ENCODE measurements at places on chromosomes 1 and 21.

DNA sequence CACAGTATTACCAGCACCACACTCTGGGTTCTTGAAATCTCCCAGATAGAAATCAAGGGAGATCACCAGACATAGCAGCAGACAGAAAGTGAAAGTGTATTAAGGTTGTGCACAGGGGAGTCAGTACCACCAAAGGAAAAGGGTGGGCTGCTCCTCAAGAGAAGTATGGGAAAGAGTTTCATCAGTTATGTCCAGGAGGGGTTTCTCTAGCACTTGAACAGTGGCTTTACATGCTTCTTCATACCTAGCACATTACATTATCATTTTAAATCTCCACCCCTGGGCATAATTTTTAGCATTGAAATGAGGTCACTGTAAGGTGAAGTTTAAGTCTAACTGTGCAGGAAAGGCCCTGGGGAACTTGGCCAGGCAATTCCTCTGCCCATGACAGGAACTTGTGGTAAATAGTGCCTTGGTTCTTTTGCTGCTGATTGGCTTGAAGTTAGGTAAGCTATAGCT, 601.0 kb downstream of the NUF2 start:
- no peak for DNase-seq

DNA sequence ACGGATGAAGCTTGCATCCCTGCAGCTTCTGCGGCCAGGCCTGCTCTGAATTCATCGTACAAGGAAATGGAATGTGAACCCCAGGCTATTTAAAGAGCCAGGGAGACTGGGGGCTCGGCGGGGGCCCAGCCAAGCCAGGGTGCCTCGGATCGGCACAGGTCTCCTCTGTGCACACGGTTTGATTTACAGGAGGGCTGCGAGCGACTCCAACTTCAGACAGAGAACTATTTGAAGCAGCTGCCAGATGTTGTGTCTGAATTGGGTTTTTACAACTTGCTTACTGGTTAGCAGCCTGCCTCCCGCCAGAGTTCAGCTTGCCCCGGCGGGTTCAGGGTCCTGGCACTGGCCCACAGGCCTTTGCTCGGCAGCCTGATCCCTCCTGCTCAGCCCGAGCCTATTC, 83.2 kb downstream of the SPSB1 start:
- DNase-seq, result no peak

- DNase-seq, result no peak
Observed at GRCh38 chr1:12583484-12583883, 34.5 kb downstream of the DHRS3 start.

DNA sequence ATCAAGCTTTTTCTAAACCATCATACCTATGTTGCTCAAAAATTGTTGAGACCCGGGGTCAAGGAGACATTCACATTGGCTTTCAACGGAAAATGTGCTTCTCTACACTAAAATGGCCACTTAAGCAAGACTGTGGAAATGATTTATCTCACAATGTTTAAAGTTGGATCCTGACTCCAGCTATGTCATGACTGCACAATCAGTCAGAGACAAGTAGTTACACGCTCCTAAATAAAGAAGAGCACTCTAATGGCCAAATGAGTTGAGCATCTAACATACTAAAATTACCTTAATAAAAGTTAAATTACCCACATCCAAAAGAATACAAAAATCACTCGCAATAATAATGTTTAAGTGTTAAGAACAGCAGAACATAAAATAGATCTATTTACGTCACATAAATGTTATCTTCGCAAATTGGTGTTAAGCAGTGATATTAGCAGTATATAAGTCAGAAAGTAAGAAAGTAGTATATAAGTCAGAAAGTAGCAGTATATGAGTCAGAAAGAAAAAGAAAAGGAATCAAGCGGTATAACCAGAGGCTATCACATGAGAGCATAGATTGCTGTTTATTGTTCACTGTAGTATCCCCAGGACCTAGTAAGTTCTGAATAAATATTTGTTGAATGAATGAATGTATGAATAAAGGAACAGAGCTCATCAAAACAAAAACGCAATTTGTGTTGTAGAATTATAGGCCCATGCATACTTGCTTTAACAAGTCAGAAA, 28.4 kb downstream of the ZNF281 start:
- no peak for DNase-seq

DNA sequence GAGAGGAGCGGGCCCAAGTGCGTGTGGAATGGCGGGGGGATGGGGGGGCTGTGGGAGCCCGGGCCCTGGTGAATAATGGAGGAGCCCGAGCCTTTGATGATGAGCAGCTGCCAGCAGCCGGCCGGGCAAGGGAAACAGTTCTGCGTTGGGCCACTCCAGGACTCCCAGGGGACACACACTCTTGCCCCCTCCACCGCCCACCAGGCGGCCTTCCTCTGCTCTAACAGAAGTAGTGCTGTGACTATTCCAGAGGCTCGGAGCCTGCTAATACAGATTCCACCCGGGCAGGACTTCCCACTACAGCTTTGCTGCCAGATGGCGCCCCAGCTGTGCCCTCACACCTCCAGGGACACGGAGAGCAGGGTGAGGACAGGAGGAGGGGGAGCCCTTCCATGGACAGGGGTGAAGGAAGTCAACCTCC, 48.2 kb upstream of the LRP8 start:
- no peak for DNase-seq

DNA sequence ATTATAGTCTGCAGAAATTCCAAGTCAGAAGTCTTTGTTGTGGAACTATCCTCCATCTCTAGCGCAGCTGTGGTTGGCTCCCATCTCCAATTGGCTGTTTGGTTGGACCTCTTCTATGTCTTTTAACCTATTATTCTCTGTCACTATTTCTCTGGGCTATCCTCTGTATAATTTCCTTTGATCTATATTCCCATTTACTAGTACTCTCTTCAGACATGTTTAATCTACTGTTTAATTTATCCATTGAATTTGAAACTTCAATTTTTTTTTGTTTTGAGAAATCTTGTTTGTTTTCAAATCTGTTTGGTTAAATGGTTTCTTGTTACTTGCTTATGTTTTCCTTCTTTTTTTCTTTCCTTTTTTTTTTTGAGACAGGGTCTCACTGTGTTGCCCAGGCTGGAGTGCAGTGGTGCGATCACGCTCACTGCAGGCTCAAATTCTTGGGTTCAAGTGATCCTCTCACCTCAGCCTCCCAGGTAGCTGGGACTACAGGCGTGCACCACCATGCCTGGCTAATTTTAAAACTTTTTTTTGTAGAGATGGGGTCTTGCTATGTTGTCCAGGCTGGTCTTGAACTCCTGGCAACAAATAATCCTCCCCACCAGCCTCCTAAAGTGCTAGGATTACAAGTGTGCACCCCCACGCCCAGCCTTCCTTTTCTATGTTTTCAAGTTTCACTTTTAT, 28.1 kb downstream of the SOAT1 start:
- DNase-seq, result no peak

DNA sequence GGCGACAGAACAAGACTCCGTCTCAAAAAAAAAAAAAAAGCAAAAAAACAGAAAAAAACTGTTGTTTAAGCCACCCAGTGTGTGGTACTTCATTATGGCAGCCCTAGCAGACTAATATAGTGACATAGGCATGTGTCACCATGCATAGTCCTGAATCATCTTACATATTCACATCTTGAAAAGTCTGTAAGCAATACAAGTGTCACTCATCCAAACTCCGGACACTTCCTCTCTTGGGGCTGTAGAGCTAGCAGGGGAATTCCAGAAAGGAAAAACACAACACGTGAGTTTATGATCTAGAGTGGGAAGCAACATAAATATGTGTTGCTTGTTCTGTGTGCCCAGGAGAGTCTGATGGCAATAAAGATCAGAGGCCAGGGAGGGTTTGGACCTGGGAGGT, 81.6 kb upstream of the KCNE2 start:
- DNase-seq, result no peak

DNA sequence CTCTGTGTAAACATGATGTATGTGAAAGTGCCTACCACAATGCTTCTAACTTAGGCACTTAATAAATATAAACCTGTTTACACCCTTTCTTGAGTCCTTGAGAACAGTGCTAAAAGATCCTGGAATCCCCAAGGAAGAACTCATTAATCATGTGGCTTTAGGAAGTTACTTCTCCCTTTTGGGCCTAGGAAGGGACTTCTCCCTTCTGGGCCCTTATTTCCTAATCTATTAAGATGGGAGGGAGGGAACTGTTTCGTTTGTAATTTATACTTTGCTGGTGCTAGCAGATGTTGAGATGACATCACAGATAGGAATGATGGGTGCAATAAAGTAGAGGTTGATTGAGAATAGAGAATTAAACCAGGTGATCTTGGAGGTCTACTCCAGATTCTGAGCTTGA, 1.2 kb downstream of the BTF3L4 start:
- no peak for DNase-seq

GRCh38 chr1:230368363-230368762, 57.8 kb downstream of the PGBD5 start:
- DNase-seq, result no peak
